Activated CD4-positive, alpha-beta memory T cell treated with anti-CD3 and anti-CD28 coated beads, Interleukin-2, amount 10 ng/mL, durations not matched to agents 7 days and 5 days (primary cell): ENCODE measurements at places on chromosomes 6 and 20. TPM values are rescaled to one million over a fixed set of nuclear protein-coding genes. Genes with fewer than 3 reads are reported as not detected.

GPSM3 gene
- total RNA-seq: 287 TPM

GRCh38 chr20:19212821-19213502, 520 bp downstream of the SLC24A3 start:
- DNase-seq: no peak

ENPP5 gene
- not detected for total RNA-seq

NMBR gene
- total RNA-seq: not detected

DNA sequence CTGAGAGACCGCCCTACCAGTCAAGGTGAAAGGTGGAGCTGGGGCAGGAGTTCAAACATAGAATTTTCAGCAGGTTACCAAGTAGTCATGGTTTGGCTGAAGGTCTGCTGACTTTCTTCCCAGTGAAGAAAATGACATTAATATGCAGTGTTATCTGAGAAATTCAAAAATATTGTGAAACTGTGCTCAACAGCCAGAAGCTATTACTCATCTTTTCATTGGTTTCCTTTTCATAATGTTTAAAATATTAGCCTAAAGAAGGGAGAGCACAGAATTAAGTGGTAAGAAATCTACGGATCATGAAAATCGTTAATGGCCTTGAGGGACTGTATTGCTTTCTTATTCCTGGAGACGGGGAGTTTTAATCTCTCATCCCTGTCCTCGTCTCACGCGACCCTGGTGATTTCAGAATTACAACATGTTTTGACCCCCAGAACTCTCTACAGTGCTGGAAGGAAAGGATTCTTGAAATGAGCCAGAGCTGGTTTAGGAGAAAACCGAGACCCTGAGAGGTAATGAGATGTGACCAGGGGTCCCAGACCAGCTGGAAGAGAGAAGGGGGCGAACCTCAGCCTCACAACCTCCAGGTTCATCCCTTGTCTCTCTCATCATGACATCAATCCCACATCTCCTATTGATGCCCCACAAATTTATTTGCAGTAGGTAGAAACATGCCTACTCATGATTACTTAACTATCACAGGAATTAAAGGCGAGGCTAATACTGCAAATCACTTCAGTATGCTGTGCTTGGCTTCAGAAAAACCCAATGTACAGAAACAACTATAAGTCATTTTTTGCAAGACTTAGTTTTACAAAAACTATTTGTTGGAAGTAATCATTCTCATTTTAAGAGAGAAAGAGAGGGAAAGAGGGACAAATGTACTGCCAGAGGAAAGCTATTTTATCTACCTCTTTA, 209.5 kb downstream of the FNDC1 start:
- no peak for DNase-seq

GRCh38 chr6:149127212-149127611, 190.3 kb upstream of the TAB2 start:
- no peak for DNase-seq

SNRPB gene
- total RNA-seq: 310 TPM

PCK1 gene
- total RNA-seq: not detected

- no peak for DNase-seq
Observed at GRCh38 chr6:34922177-34922663, 33.2 kb downstream of the ANKS1A start.

DNA sequence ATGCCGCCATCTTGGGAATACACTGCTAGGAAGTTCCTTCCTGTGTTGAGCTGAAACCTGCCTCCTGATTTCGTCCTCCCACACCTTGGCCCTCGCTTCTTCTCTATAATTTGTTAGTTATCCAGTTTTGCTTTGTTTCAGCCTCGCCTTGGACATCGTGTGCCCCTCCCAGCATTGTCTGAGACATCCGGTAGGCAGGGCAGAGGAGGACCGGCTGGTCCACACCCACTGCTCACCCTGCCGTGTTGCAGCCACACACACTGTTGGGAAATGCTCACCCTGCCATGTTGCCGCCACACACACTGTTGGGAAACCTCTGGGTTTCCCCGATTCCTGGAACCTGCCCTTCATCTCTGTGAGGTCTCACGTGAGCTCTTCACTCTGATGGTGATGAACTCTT, 105.1 kb downstream of the CDH4 start:
- no peak for DNase-seq

GRCh38 chr20:37383229-37383989, 37.5 kb downstream of the SRC start:
- no peak for DNase-seq

DYNLT2 gene
- total RNA-seq: 1.7 TPM

DNA sequence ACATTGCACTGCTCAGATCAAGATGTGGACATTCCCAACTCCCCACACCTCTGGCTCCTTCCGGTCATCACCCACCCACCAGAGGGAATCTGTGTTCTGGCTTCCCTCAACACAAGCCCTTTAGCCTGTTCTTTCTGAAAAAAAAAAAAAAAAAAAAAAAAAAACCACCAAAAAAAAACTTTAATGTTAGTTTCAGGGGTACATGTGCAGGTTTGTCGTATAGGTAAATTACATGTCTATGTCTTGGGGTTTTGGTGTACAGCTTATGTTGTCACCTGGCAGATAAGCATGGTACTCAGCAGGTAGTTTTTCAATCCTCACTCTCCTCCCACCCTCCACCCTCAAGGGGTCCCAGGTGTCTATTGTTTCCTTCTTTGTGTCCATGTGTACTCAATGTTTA, 135.8 kb upstream of the FOXA2 start:
- no peak for DNase-seq
